ENCODE measurements at places on chromosomes 6 and 20.

DNA sequence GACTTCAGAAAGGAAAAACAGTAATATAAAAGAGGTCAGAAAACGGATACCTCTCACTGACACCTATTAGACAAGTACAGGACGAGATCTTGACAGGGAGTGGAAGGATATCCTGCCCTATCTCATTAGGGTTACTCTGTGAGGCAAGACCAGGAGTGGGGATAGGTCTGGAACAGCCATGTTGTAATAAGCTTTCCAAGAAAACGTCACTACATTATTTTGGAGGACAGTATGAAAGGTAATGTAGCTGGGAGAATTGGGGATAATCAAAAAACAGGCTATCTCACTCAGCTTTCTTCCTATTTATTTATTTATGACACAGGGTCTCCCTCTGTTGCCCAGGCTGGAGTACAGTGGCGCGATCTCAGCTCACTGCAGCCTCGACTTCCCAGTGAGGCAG, 25.3 kb downstream of the HMGN4 start:
- no peak for DNase-seq

GRCh38 chr20:40753472-40753871, 64.4 kb upstream of the MAFB start:
- DNase-seq = no peak

- DNase-seq = no peak
Observed at GRCh38 chr6:44771647-44772415, 384.3 kb downstream of the CDC5L start.

DNA sequence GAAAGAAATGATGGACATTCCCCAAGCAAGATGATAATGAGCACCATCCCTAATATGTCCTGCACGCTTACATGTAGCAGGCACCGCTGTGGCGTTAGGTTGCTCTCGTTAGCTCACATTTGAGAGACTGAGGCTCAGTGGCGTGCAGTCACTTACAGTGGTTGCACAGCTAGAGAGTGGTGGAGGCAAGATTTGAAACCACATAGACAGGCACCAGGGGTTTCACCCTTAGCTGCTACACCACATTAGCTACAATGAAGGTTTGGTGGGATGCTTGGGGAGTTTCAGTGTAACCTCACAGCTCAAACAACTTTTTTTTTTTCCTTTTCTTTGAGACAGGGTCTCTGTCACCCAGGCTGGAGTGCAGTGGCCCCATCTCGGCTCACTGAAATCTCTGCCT, 3.7 kb downstream of the COX4I2 start:
- DNase-seq = no peak

DNA sequence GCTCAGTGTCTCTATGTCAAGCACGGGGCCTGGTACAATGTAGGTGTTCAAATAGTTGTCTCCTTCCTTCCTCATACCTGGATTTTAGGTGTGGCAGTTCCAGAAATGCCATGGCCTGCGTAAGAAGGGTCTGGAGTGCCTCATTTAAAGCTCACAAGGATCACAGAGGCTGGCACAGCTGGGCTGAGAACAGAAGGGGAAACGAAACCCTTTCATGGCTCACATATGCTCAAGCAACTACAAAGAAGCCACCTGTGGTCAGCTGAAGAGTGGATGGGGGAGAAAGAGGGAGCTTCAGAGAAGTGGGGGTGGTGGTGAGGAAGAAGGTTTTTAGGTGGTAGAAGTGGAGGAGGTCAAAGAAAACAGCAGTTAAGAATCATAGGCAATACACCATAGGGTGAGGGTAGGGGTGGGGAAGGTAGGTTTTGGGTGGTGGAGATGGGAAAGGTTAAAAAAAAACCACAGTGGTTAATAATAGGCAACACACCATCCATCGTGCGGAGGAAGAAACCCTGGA, 17.0 kb upstream of the TOP1 start:
- DNase-seq = no peak

DNA sequence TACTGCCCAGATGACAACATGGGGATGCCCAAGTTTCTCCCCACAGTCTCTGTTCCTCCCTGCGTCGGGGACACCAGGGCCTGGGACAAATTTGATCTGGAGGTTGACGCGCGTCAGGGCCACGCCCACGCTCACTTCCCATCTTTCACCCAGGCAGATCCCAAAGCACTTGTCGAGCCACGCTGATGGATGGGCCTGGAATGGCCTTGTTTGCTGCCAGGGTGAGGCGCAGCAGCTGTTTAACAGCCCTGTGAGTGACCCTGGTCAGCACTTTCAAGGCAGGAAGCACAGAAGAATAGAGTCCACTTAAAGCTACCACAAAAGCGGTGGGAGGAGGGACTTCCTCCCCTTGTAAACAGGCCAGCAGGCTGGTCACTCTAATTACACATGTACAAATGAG, 324.7 kb upstream of the JARID2 start:
- DNase-seq = no peak

DNA sequence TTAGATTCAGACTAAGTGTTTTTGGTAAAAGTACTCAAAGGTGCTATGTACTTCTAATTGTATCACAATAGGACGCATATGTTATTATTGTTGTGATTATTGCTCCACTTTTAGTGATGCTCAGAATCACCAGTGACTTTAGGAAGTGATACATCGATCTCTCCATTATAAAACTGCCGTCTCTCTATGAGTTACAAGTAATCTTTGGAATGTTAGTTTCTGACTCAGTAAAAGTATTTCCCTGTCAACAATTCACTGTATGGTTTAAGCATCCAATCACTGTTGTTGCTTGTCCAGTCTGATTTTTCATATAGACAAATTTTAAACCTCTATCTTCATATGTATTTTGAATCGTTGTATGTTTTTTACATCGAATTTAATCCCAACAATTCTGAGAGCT, 9.4 kb downstream of the DCBLD1 start:
- no peak for DNase-seq

GRCh38 chr6:47241742-47242482, 67.8 kb downstream of the TNFRSF21 start:
- no peak for DNase-seq

- no peak for DNase-seq
Observed at GRCh38 chr6:4359108-4359730, 223.8 kb upstream of the ECI2 start.

DNA sequence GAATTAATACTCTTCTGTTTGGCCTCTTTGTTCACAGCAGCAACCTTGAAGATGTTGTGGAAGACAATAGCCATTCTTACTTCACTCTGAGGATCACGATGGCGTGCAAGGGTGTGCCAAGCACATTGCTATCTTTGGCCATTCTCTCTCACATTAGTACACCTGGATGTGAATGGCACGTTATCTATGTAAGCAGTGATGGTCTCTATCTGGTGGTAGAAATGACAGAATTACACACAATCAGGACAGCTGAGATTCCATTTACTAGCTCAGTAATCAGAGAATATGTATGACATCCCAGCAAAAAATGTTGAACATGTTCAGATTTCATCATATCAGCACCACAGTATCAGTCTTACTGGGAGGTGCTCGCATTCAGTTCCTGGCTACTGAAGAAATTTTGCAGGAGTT, 116.2 kb downstream of the LCA5 start:
- DNase-seq = no peak

DNA sequence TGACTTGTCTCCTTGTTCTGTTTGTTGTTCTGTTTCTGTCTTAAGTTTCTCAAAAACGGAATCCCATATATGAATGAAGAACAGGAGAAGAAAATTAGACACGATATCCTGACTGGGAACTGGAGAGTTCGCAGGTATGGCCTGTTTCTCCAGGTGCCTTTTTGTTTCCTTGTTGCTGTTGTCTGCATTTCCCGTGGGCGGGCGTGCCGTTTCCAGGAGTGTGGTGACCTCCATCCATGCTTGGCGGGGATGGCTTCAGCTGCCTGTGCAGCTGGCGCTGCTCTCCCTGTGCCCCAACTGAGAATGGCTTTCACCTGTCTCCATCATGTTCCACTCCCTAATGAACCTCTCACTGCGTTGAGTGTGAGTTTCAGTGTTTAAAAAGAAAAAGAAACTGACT, 4.4 kb downstream of the PNLDC1 start:
- DNase-seq = no peak

DNA sequence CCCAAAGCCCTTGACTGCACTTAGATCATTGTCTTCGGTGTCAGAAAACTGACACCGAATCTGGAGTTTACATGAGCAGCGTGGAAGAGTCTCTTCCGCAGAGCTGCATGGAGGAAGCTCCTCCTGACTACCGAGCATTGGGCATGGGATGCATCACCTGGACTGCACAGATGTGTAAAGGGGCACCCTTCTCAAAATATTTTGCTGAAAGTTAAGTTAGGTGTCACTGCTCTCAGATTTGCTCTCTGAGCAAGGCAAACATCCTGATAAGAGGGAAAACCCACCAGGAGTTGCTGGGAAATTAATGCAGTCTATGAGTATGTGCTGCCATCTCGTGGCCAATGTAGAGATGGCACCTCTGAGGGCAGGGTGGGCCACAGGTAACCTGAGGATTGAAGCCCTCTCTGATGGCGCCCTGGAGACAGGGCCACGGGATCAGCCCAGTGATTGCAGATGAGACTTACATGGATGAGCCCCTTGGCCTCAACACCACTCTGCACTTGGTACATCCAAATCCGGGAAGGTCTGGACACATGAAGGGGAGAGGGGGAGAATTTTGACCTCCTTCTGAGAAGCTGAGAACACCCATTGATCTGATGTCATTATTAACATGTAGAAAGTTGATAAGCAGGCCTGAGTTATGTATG, 129.9 kb downstream of the LPA start:
- peak; percentile 66 for DNase-seq

GRCh38 chr6:104686550-104687175, 173.1 kb downstream of the HACE1 start:
- no peak for DNase-seq

DNA sequence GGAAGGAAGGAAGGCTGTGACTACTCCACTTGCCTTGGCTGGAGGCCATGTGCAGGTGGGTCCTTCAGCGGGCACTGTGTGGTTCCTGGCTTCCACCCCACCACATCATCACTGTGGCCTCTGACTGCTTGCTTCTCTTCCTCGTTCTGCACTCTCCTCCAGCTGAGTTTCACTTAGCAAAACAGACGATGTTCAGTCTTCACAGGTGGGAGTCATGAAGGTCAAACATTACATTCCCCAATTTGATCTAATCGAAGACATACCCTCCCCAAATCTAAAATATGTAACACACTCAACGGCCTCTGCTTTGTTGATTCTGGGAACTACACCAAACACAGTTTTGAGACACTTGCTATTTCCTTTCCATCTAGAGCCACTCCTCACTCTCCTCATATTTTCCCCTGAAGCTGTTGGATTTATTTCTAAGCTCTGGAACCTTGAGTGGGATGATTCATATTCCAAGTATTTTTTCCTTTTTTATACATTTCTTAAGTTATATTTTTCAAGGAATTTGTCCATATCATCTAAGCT, 132.5 kb upstream of the FOXA2 start:
- DNase-seq = no peak

DNA sequence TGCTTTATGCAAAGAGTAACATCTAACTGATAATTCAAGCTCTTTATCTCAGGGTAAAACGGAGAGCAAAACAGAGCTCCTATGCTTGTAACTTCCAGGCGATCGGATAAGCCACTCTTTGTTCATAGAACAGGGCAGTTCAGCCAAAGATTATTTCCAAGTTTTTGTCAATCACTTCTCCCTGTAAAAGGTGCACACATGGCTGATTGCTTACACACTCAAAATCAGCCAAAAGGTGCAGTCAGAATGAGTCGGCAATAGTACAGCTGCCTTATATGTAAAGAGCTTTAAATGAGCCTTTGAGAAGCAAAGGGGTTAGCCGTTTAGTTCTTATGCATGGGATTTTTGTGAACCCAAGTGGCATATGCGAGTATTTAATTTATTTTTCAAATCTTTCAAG, 449.6 kb upstream of the POU3F2 start:
- no peak for DNase-seq

GRCh38 chr20:47700327-47700726, 85.0 kb downstream of the SULF2 start:
- no peak for DNase-seq

- no peak for DNase-seq
Observed at GRCh38 chr20:4681991-4682401, 39.7 kb upstream of the PRND start.

DNA sequence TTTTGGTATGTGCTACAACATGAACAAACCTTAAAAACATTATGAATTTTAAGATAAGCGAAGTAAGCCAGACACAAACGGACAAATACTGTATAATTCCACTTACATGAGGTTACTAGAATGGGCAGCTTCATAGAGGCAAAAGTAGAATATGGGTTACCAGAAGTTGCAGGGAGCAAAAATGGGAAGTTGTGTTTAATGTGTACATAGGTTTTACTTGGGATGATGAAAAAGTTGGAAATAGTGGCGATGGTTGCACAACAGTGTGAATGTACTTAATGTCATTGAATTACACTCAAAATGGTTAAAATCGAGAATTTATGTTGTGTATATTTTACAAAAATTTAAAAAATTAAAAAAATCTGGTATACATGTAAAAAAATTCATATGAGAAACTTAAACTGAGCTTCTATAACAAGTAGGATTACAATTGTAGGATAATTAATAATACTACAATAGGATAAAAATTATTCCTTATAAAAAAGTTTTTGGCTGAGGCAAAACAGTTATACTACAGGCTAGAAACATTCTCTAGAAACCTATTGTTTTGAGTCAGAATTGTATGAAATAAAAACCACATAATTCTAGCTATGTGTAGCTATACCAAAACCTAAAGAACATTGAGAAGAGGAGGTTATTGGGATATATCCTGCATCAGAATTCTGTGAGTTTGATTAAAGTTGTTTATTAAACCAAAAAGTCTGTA, 24.8 kb upstream of the DYNLRB1 start:
- no peak for DNase-seq

GRCh38 chr6:3939964-3940363, 90.8 kb downstream of the FAM50B start:
- no peak for DNase-seq

DNA sequence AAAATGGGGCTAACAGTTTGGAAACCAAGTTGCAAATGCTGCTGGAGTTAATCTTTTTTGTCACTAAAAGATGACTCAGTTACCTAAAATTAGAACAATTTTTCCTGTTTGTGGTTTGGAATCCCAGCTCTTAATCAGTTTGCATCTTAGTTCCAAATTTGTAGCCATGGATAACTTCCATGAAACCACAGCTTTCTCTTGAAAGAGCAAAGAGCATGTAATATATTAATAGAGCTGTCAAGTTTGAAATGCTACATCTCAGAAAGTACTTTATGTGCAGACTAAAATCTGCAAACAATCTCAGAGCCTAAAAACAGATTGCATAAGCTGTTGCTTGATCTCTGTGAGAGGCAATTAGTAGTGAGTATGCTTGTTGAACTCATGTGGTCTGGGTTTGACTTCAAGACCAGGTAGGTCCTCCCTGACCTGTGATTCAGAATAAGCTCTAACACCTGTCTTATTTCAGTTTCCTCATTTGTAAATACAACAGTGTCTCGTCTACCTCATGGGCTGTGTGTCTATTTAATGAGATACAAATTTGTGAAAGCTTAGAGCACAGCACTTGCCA, 23.5 kb downstream of the DHX35 start:
- no peak for DNase-seq
